ENCODE measurements at places on chromosomes 16 and 17. TPM values are rescaled to one million over a fixed set of nuclear protein-coding genes. Genes with fewer than 3 reads are reported as not detected.

GRCh38 chr16:3920206-3920605 lies 39.7 kb upstream of the CREBBP start:
- no peak for DNase-seq

GRCh38 chr16:89314854-89315253 lies 97.4 kb downstream of the ZNF778 start:
- no peak for DNase-seq

DNA sequence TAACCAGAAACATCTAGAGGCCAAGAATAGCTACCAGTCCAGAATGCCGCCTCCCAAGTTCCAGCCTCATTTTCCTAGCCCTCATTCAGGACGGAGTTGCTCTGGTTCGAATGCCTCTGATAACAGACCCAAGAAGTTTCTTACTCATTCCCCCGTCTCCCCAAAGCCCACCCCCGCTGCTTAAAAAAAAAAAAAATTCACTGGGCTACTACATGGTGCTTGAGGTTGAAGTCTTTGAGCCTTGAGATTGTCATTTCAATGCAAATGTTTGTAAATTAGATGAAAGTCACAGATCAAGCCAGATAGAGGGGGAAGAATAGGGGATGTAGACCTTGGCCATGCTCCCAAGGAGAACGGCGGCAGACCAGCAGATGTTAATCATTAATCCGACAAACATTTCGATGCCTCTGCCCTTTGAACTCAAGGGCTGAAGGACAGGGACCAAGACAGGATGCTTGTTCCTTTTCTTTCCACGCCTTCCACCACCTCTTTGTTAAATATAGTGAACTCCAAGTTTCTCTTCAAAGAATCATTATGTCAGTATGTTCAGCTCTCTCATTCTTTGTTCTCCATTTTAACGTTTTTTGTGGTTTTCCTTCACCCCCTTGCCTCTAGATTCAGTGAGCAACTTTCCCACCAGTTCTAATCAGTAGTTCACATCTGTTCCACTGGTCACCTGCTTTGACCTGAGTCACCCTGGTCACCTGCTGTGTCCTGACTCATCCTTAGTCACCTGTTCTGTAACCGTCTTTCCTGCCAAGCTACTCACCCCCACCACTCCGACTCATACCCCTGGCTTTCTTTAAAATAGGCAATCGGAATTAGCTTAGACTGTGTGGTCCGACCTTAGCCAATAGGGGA lies 190.3 kb downstream of the CPPED1 start:
- no peak for DNase-seq

GRCh38 chr17:74579900-74580299 lies 12.2 kb downstream of the CD300LD start:
- DNase-seq, result no peak

GRCh38 chr17:76572201-76572910 lies 13.3 kb downstream of the ST6GALNAC2 start:
- no peak for DNase-seq

DNA sequence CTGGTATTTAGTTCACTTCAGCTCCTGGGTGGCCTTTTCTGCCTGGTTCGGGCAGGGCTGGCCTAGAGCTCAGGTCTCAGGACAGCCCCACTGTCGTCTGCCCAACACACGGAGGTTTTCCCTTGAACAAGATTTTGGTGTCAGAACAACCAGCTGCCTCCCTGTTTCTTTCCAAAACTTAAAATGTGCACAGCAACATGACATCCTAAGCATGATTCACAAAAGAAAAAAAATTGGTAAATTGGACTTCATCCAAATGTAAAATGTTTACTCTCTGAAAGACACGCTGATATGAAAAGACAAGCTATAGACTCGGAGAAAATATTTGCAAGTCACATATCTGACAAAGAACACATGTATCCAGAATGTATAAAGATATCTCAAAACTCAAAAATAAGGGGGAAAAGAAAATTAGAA lies 197.8 kb upstream of the CHMP6 start:
- DNase-seq, result no peak

DNA sequence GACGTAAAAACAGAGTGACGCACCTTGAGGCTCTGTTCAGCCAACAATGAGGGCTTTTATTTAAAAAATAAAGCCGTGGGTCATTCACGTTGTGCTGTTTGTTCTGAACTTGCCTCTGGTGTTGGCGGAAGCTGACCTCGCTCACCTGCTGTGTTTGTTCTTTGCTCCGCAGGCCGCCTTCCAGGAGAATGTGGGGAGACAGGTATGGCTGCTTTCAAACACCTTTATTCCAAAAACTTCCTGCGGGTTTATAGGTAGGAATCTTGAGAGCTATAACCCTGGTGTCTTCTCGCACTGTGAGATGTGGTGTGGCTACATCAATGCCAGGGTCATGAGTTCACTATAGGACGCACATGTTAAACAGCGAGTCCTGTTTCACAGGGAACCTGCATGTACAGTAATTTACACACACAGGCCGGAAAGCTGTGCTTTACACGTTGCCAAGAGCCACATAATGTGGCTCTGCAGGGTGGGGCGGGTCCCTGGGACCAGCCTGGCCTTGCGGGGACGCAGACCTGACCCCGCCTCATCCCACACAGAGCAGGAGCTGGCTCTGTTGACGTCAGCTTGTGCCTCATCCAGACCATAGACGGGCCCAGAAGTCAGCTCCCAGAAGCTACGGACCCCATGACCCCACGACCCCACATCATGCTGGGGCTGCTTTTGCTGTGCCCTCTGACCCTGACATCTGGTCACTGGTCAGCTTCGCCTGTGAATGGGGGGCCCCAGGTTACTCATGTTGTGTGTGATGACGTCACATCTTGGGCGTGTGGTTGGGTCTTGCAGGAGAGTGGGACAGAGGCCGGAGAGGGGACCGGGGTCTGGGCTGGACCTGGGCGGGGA lies 49.9 kb upstream of the ZNF750 start:
- DNase-seq, result no peak

DNA sequence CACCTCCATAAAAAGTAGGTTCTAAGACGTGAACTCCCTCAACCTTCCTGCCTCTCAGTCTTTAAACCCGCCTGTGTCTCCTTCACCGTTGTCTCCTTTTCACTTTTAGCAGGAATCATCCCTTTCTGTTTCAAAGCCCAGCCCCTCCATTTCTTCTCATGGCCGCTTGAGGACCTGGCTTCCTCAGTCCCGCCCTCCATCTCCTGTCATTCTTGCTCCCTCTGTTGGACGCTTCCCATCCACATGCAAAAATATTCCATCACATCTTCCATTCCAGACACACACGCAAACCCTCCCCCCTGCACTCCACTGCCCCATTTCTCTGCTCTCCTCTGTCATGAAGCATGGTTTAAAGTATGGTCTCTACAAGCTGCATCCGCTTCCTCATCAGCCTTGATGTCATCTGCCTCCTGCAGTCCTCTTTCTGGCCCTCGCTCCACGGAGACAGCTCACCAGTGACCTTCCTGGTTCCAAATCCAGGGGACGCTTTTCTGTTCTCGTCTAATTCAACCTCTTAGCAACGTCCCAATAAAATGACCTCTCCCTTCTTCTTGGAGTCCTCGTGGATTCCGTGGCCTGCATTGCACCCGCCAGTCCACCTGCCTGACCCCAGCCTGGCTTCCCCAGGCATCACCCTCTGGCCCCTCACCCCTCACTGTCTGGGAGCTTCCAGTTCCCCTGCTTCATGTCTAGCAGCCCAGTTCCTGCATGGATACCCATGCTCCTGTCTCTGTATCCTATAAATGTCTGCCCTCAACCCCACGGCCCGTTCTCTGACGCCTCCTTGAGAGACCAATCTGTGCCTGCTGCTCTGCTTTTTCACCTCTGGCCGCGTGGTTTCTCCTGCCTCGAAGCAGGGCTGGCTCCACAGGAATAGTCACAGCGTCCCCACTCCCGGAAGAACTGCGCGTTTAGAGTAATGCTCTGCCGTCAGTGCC lies 26.2 kb downstream of the ANKRD40 start:
- no peak for DNase-seq

GRCh38 chr17:75454193-75454592 lies 2.2 kb upstream of the TMEM94 start:
- no peak for DNase-seq

Gene KRTAP4-5
- total RNA-seq, result not detected

Gene SLC5A11
- total RNA-seq, result 0.07 TPM

Gene NPIPB6
- total RNA-seq, result 4.1 TPM

Gene RTN4RL1
- 1.0 TPM for total RNA-seq

Gene ZNF785
- total RNA-seq, result 19.2 TPM

Gene AGRP
- not detected for total RNA-seq
